ENCODE measurements at places on chromosomes 5 and 9. TPM values are rescaled to one million over a fixed set of nuclear protein-coding genes. Genes with fewer than 3 reads are reported as not detected.

DNA sequence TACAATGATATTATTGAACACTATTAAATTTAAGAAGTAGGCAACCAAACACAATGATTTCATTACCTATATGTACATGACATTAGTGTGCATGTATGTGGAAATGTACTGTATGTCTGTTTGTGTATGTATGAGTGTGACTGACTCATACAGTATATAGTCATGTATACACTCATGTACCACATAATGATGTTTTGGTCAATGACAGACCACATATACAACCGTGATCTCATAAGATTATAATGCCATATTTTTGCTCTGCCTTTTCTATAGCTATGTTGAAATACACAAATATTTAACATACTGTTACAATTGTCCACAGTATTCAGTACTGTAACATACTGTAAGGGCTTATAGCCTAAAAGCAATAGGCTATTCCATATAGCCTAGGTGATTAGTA, 19.7 kb downstream of the SVEP1 start:
- H3K36me3 ChIP-seq: no peaks in the 10 kb centered on the region
- no peaks in the 10 kb centered on the region for H3K4me1 ChIP-seq
- H3K27ac ChIP-seq: no peak overlapping the region

Gene ENC1
- total RNA-seq: 2.5 TPM

DNA sequence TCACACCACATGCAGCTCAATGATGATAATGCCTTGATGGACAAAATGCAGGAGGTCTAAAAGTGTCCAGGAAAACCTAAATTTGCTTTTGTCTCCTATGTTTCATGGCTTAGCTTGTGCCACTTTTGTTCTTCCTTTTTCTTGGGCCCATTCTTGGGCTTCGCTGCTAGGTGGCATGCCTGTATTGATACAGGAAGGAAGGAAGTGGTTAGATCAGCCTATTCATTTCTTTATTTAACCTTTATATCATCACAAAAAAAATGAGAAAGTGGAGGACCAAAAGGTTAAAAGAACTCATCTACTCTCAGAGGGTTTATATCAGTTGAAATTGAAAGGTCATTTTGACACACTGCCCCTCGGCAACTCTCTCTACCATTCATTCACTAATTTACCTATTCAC, 260.2 kb downstream of the ARHGAP26 start:
- peaks cover 9% of the 10 kb centered on the region for H3K4me1 ChIP-seq
- no peak for DNase-seq
- H3K36me3 ChIP-seq: no peaks in the 10 kb centered on the region
- H3K4me3 ChIP-seq: no peak overlapping the region
- no peak overlapping the region for H3K27ac ChIP-seq
- peaks cover 12% of the 10 kb centered on the region for H3K27me3 ChIP-seq

DNA sequence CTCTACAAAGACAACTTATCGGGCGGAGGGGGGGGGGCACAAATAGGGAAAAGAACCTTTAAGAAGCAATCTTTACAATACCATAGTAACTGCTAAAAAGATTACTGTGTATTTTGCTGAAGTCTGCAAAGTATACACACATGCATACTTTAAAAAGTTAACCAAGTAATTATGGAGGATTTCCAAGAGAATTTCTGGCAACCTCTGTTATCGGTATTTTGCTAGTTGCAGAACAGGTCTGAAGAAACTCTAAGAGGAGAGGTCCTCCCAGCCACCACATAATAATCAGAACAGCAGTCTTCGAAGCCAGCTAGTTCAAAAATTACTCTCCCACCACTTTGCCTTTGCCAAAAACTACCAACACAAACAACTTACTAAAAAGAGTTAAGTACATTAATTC, 56.1 kb downstream of the UBAP2 start:
- DNase-seq: no peak
- H3K36me3 ChIP-seq: peaks cover 71% of the 10 kb centered on the region
- H3K4me1 ChIP-seq: no peaks in the 10 kb centered on the region
- H3K4me3 ChIP-seq: no peak overlapping the region

Gene RAD1
- total RNA-seq: 54.1 TPM

Gene DRD1
- not detected for total RNA-seq

DNA sequence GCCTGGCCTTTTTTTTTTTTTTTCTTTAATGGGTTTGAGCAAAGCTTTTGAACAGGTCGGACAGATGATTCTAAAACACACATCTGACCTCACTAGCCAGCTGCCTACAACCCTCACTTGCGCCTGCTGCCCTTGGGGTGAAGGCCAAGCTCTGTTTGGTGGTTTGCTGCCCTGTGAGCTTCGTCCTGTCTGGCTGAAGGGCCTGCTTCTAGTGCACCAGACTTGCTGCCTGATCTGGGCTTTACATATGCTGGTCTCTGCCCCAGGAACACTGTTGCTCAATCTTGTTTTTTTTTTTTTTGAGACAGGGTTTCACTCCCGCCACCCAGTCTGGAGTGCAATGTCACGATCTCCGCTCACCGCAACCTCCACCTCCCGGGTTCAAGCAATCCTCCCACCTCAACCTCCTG, 16.4 kb upstream of the DOLPP1 start:
- no peak overlapping the region for H3K4me3 ChIP-seq
- DNase-seq: no peak
- no peak overlapping the region for H3K27ac ChIP-seq
- H3K4me1 ChIP-seq: peaks cover 32% of the 10 kb centered on the region
- H3K27me3 ChIP-seq: no peaks in the 10 kb centered on the region
- peaks cover 80% of the 10 kb centered on the region for H3K36me3 ChIP-seq

DNA sequence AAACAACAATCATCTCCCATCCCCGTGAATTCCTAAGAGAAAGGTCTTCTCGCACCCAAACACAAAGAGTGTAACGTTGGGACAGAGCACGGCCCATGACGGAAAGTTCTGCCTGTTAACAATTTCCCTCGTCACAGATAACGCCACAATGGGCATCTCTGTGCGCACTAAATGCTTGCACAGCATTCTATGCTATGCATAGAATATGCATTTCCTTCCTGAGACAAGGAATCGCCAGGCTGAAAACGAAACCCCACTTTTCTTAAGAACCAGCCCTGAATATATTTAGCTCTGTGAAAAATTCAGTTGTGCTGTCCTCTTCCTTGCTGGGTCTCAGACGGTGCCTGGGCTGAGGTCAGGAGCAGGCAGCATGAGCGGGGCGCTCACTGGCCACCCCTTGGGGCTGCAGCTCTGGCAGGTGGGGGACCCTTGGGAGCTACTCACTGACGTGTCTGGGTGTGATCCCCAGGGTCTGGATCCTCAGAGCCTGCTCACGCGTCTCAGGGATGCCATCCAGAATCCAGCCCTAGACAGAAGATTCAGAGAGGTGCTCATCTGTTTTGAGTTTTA, 49.8 kb downstream of the AK8 start:
- DNase-seq: no peak
- peaks cover 83% of the 10 kb centered on the region for H3K27me3 ChIP-seq
- no peak overlapping the region for H3K27ac ChIP-seq
- no peaks in the 10 kb centered on the region for H3K4me1 ChIP-seq

- H3K36me3 ChIP-seq: no peaks in the 10 kb centered on the region
- no peak overlapping the region for H3K27ac ChIP-seq
- no peak overlapping the region for H3K4me3 ChIP-seq
- H3K4me1 ChIP-seq: peaks cover 56% of the 10 kb centered on the region
- DNase-seq: no peak
These were observed 4.1 kb downstream of the TNFAIP8 start for GRCh38 chr5:119359737-119360413.

Gene BTNL9
- total RNA-seq: 50.7 TPM

GRCh38 chr5:147093138-147093537, 141.7 kb upstream of the STK32A start:
- no peaks in the 10 kb centered on the region for H3K27me3 ChIP-seq
- H3K4me1 ChIP-seq: no peaks in the 10 kb centered on the region
- no peaks in the 10 kb centered on the region for H3K36me3 ChIP-seq
- no peak for DNase-seq

DNA sequence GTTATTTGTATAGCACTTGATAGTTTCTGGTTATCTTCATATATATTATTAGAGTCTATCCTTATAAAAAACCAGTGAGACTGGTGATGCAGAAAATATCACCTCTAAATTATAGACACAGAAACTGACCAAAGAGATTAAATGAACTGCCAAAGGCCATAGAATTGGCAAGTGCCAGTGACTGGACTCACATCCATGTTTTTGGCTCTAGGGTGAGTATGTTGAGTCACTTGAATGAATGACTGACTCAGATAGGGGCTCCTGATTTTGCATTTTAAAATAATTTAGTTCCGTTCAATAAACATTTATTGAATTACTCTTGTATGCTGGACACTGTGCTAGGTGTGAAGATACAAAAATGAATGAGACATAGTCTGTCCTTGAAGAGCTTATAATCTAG, 70.7 kb downstream of the NR2F1 start:
- H3K4me1 ChIP-seq: no peaks in the 10 kb centered on the region
- H3K36me3 ChIP-seq: no peaks in the 10 kb centered on the region
- no peak overlapping the region for H3K4me3 ChIP-seq
- H3K27me3 ChIP-seq: no peaks in the 10 kb centered on the region
- DNase-seq: no peak
- H3K27ac ChIP-seq: no peak overlapping the region

DNA sequence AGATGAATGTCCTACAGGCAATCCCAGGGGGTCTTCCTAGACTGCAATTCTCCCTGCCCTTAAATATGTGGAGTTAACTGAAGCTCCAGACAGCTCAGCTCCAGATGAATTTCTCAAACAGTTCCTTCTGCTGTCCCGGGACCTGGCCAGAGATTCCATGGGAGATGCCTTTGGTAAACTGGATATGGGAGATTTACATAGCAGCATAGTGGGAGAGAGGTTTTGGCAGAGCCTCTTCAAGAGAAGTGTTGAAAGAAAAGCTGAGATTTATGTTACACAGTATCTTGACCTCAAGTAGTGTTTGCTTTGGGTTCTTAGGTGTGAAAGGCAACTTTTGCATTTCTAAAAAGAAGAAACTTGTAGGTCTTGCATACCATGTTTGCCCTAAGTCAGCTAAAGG, 364.9 kb downstream of the ARRDC3 start:
- no peaks in the 10 kb centered on the region for H3K27me3 ChIP-seq
- H3K27ac ChIP-seq: no peak overlapping the region
- no peaks in the 10 kb centered on the region for H3K4me1 ChIP-seq
- DNase-seq: no peak

DNA sequence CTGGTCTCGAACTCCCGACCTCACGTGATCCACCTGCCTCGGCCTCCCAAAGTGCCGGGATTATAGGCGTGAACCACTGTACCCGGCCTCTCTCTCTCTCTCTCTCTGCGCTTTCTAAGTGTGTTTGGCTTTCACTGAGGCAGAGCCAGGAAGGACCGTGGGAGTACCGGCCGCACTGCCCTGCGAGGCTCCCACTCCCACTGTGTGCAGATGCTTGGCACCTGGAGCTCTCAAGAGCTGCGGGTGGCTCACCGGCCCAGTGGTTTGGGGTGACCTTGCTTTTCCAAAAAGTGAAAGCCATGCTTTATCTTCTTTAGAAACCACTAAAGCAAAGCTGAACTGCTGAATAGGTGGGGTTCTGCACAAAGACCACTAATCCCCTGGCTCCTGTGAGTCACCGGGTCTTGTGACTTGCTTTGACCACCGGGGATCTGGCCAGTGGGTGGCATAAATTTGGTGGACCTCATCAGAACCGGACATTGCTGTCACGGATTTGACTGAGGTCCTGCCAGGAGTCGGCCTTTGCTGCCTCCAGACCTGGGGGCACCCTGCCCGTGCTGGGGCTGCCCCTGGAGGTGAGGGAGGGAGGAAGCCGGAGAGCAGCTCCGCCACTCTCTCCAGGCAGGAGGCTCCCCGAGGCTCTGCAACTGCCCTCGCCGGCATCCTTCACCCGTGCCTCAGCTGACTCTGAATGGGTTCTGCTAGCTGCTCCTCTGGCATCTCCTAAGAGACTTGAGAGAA, 228.9 kb downstream of the FANCC start:
- H3K4me1 ChIP-seq: no peaks in the 10 kb centered on the region
- H3K27me3 ChIP-seq: no peaks in the 10 kb centered on the region
- no peak for DNase-seq
- no peak overlapping the region for H3K4me3 ChIP-seq

DNA sequence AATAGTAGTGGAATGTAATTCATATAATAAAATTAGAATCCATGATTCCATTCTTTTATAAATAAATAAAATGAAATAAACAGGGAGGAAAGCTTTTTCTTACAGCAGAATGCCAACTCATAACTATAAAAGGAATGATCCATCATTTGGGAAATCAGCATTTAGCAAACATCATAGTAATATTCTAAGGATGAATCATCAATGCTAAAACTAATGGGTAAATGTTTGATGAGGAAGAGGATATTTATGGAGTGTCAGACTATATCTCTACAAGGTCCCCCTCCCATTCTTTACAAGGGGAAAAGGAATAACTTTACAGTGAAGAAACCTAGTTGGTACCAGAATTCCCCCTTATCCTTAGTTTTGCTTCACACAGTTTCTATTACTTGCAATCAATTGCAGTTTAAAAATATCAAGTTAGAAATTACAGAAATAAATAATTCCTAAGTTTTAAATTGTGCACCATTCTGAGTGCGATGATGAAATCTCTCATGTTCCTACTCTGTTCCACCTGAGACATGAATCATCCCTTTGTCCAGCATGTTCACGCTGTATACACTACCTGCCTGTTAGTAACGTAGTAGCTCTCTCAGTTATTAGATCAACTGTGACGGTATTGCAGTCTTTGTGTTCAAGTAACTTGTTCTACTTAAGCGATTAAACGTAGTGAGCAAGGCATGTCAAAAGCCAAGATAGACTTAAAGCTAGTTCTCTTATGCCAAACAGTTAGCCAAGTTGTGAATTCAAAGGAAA, 14.2 kb upstream of the JAKMIP2 start:
- no peak overlapping the region for H3K4me3 ChIP-seq
- no peaks in the 10 kb centered on the region for H3K27me3 ChIP-seq
- H3K36me3 ChIP-seq: no peaks in the 10 kb centered on the region

GRCh38 chr5:29779141-29779540, 1414.3 kb upstream of the CDH6 start:
- no peaks in the 10 kb centered on the region for H3K36me3 ChIP-seq
- H3K4me1 ChIP-seq: no peaks in the 10 kb centered on the region
- H3K27me3 ChIP-seq: no peaks in the 10 kb centered on the region
- H3K27ac ChIP-seq: no peak overlapping the region
- no peak for DNase-seq

DNA sequence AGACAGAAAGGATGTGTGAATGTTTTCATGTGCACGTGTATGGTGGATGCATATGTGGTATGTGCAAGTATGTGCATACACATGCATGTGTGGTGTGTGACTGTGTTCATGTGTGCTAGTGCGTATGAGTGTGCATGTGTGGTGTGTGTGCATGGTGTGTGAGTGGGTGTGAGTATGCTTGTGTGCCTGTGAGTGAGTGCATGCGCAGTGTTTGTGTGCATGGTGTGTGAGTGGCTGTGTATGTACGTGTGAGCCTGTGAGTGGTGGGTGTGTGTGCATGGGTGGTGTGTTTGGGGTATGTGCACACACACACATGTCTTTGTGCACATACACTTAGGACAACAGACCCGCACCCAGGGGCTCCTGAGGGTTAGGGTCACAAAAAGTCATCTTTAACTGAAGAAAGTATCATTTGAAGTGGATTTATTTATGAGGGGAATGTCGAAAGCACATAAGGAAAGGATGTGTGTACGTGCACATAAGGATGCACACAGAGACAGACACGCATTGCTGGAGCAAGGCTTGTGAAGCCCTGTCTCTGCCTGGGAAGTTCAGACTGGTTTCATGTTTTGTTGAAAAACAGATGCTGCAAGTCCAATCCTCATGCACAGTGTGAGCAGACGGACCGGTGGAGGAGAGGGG, 237.0 kb downstream of the SYK start:
- H3K27me3 ChIP-seq: peaks cover 54% of the 10 kb centered on the region
- H3K27ac ChIP-seq: no peak overlapping the region
- peaks cover 10% of the 10 kb centered on the region for H3K4me1 ChIP-seq
- H3K36me3 ChIP-seq: no peaks in the 10 kb centered on the region
- H3K4me3 ChIP-seq: no peak overlapping the region

Gene SAXO1
- not detected for total RNA-seq
